Osteocyte (in vitro differentiated cells): ENCODE measurements at places on chromosomes 16 and 17. TPM values are rescaled to one million over a fixed set of nuclear protein-coding genes. Genes with fewer than 3 reads are reported as not detected.
A peak's percentile ranks its signal among the peaks of the same experiment; 100 is the strongest.

- H3K4me1 ChIP-seq = peaks cover 3% of the 10 kb centered on the region
- H3K36me3 ChIP-seq = no peaks in the 10 kb centered on the region
- no peaks in the 10 kb centered on the region for H3K27me3 ChIP-seq
- no peak for DNase-seq
- peak overlapping the region; percentile 52 for H3K4me3 ChIP-seq
These were observed 528 bp downstream of the HAGHL start for GRCh38 chr16:727291-727977.

- H3K27ac ChIP-seq = no peak overlapping the region
- H3K36me3 ChIP-seq = no peaks in the 10 kb centered on the region
- DNase-seq = no peak
- no peak overlapping the region for H3K4me3 ChIP-seq
- H3K27me3 ChIP-seq = peaks cover 58% of the 10 kb centered on the region
- peaks cover 1% of the 10 kb centered on the region for H3K4me1 ChIP-seq
These were observed 1.8 kb upstream of the RBFOX3 start for GRCh38 chr17:79612468-79613194.

- peaks cover 50% of the 10 kb centered on the region for H3K4me1 ChIP-seq
- no peaks in the 10 kb centered on the region for H3K27me3 ChIP-seq
- peak within 1 kb of the TSS; percentile 96 for H3K4me3 ChIP-seq
- H3K36me3 ChIP-seq = no peaks in the 10 kb centered on the region
- no peak for DNase-seq
These were observed at the start of gene MPRIP for GRCh38 chr17:17042384-17042736. Gene MPRIP, plus strand, starts transcription at chr17:17042457. Its CDS starts 392 bp downstream, at chr17:17042849.

DNA sequence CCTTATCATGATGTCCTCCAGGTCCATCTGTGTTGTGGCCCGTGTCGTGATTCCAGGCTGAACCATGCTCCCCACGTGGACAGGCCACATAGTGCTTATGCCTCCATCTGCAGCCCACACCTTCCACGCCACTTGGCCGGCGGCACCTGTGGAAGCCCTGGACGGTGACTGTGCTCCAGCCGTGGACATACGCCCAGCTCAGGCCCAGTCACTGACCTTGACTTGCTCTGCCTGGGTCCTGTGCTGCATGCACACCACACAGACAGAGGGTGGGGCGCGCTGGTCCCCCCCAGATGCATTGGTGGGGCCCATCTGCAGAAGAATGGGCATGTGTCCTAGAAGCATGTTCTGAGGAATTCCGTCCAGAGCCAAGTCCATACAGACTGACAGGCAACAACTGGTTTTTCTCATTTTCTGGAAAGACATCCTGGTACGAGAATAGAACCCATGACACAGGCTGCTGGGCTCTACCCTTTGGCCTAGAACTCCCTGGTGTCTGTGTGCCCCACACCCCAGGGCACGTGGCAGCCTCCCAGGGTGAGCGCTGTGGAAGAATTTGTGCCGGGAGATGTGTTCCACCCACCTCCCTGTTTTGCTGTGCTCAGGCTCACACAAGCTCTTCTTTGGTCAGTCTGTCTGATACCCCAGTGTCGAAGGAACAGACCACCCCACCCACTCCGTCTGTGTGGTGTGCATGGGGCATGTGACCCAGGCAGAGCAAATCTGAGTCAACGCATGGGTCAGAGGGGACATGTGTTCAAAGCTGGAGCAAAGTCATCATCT is 39.5 kb downstream of the GPT2 start:
- no peak overlapping the region for H3K27ac ChIP-seq
- no peak for DNase-seq
- H3K36me3 ChIP-seq = peaks cover 42% of the 10 kb centered on the region
- H3K27me3 ChIP-seq = no peaks in the 10 kb centered on the region
- no peak overlapping the region for H3K4me3 ChIP-seq
- no peaks in the 10 kb centered on the region for H3K4me1 ChIP-seq

Gene KRT17
- 40.5 and 43.2 TPM in 2 replicates for total RNA-seq

GRCh38 chr16:78494674-78495073 is 395.2 kb downstream of the WWOX start:
- no peaks in the 10 kb centered on the region for H3K36me3 ChIP-seq
- no peaks in the 10 kb centered on the region for H3K27me3 ChIP-seq
- no peak overlapping the region for H3K27ac ChIP-seq
- DNase-seq = no peak
- no peak overlapping the region for H3K4me3 ChIP-seq

GRCh38 chr17:41695954-41696757 is 7.5 kb downstream of the EIF1 start:
- H3K36me3 ChIP-seq = peaks cover 24% of the 10 kb centered on the region
- H3K27me3 ChIP-seq = no peaks in the 10 kb centered on the region
- peak; percentile 88 for DNase-seq
- H3K4me3 ChIP-seq = no peak overlapping the region
- H3K27ac ChIP-seq = no peak overlapping the region
- peaks cover 7% of the 10 kb centered on the region for H3K4me1 ChIP-seq

GRCh38 chr17:52938623-52939230 is 780.2 kb upstream of the CA10 start:
- no peaks in the 10 kb centered on the region for H3K27me3 ChIP-seq
- no peaks in the 10 kb centered on the region for H3K36me3 ChIP-seq
- H3K27ac ChIP-seq = no peak overlapping the region
- no peak for DNase-seq
- H3K4me1 ChIP-seq = no peaks in the 10 kb centered on the region

Gene KCNJ12
- 2.3 and 2.4 TPM in 2 replicates for total RNA-seq

- H3K4me3 ChIP-seq = no peak overlapping the region
- no peak for DNase-seq
- H3K36me3 ChIP-seq = peaks cover 8% of the 10 kb centered on the region
- peaks cover 4% of the 10 kb centered on the region for H3K4me1 ChIP-seq
- no peak overlapping the region for H3K27ac ChIP-seq
These were observed 2.7 kb downstream of the PRSS53 start for GRCh38 chr16:31085873-31086628.

GRCh38 chr16:74304164-74304834 is 7.7 kb downstream of the PSMD7 start:
- no peaks in the 10 kb centered on the region for H3K4me1 ChIP-seq
- DNase-seq = no peak
- no peak overlapping the region for H3K27ac ChIP-seq
- no peaks in the 10 kb centered on the region for H3K27me3 ChIP-seq
- no peak overlapping the region for H3K4me3 ChIP-seq

Gene GCGR
- total RNA-seq = not detected in 2 replicates

Gene ASGR2
- total RNA-seq = not detected in 2 replicates

DNA sequence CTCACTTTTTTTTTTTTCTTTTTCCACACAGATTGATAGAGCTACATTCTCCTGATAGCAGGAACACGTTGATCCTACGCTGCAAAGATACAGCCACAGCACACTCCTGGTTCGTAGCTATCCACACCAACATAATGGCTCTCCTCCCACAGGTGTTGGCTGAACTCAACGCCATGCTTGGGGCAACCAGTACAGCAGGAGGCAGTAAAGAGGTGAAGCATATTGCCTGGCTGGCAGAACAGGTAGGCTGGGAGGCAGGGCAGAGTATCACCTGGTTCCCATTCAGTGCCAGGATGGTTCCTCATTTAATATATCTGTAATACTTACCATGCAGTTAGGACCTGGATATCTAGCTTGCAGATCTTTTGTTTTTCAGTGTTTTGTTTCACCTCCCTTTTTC is 51.1 kb upstream of the VPS4A start:
- no peak overlapping the region for H3K4me3 ChIP-seq
- peaks cover 25% of the 10 kb centered on the region for H3K36me3 ChIP-seq
- H3K4me1 ChIP-seq = peaks cover 11% of the 10 kb centered on the region
- H3K27me3 ChIP-seq = no peaks in the 10 kb centered on the region
- no peak for DNase-seq

Gene ZG16
- total RNA-seq = not detected in 2 replicates
